PC-9 (cell line): ENCODE measurements at places on chromosomes 6 and 20. TPM values are rescaled to one million over a fixed set of nuclear protein-coding genes. Genes with fewer than 3 reads are reported as not detected.

- peak overlapping the region; percentile 48 for H3K27ac ChIP-seq
- DNase-seq = peak; percentile 18
- H3K4me1 ChIP-seq = peaks cover 31% of the 10 kb centered on the region
- H3K27me3 ChIP-seq = no peaks in the 10 kb centered on the region
- H3K36me3 ChIP-seq = peaks cover 28% of the 10 kb centered on the region
- H3K4me3 ChIP-seq = peak overlapping the region; percentile 81
These were observed 130.8 kb downstream of the OGFRL1 start for GRCh38 chr6:71419217-71420094.

DNA sequence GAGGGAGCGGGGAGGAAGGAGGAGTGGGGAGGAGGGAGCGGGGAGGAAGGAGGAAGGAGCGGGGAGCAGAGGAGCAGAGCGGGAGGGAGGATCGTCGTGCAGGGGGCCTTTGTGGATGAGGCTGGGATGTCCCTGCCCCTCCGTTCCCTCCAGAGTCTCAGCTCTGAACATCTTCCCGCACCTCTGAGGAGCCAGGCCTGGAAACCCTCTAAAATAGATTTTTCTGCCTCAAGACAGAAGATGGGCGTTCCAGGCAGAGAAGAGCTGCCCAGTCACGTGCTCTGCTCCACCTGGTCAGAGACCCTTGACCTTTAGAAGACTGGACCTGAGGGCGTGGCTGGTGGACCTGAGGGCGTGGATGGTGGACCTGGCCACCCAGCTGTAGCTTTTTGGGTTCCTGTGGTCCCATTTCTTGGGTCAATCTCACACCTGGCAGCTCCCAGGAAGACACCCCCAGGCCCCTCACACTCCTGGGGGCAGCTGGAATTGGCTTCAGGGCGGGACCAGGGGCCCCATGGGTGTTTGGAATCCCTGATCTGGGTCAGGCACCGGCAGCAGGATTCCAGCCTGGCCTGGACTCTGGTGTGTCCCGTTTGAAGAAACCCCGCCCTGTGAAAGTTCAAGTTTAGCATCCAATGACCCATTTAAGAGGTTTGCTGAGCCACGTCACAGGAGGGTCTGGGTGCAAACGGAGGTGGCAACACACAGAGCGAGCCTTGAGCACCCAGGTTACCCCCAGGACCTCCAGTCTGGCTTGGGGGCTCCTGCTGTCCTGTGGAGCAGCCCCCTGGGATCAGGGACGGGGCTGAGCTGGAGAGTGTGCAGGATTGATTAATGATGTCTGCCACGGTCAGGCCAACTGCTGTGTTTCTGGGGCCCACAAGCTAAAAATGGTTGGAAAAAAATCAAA, 96.9 kb upstream of the BHLHE23 start:
- H3K27me3 ChIP-seq = peaks cover 69% of the 10 kb centered on the region
- no peak for DNase-seq
- H3K27ac ChIP-seq = no peak overlapping the region
- no peaks in the 10 kb centered on the region for H3K36me3 ChIP-seq
- H3K4me3 ChIP-seq = no peak overlapping the region
- no peaks in the 10 kb centered on the region for H3K4me1 ChIP-seq

DNA sequence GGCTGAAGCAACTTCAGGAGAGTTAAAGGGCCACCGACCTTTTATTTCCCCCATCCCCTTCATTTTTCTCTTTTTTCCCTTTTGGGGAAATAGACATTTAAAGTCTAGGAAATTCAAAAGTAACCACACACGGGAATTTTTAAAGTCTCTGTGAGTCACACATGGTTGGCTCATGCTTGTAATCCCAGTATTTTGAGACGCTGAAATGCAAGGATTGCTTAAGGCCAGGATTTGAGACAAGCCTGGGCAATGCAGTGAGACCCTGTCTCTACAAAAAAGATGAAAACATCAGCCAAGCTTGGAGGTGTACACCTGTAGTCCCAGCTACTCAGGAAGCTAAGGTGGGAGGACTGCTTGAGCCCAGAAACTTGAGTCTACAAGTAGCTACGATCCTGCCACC, 34.2 kb downstream of the KATNA1 start:
- no peak for DNase-seq
- H3K27me3 ChIP-seq = no peaks in the 10 kb centered on the region
- no peak overlapping the region for H3K4me3 ChIP-seq
- no peaks in the 10 kb centered on the region for H3K36me3 ChIP-seq
- no peak overlapping the region for H3K27ac ChIP-seq

GRCh38 chr20:45038745-45039474, 62.0 kb downstream of the KCNS1 start:
- H3K4me1 ChIP-seq = peaks cover 32% of the 10 kb centered on the region
- DNase-seq = no peak
- no peak overlapping the region for H3K4me3 ChIP-seq
- peaks cover 14% of the 10 kb centered on the region; the same call in 1 of the 2 replicates for H3K36me3 ChIP-seq
- H3K27ac ChIP-seq = no peak overlapping the region

DNA sequence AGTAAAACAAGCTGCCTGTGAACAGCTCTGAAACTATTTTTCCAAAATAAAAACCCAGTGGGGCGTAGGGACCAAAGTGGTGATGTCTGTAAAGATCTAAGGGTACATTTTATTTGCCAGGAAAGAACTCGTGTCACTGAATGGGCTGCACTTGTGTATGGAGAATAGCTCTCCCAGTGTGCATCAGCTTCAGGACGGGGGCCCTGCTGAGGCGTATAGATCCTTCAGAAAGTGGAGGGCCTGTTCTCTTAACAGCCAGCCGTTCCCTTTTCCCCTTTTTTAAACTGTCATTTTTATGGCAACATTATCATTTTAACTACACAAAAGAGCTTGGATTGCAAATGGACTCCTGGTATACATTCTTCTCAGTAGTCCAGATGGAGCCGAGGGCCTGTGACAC, 137.3 kb downstream of the TMEM242 start:
- H3K4me1 ChIP-seq = peaks cover 42% of the 10 kb centered on the region
- no peak overlapping the region for H3K4me3 ChIP-seq
- H3K27me3 ChIP-seq = no peaks in the 10 kb centered on the region
- H3K36me3 ChIP-seq = no peaks in the 10 kb centered on the region
- no peak overlapping the region for H3K27ac ChIP-seq

GRCh38 chr6:149389509-149390297, 10.4 kb upstream of the SUMO4 start:
- H3K36me3 ChIP-seq = peaks cover 37% of the 10 kb centered on the region
- H3K4me3 ChIP-seq = no peak overlapping the region
- H3K27ac ChIP-seq = no peak overlapping the region
- no peaks in the 10 kb centered on the region for H3K27me3 ChIP-seq

Gene MYT1
- total RNA-seq = 0.18 TPM in 1 of 2 replicates, not detected in the other

- peaks cover 42% of the 10 kb centered on the region for H3K4me1 ChIP-seq
- H3K27ac ChIP-seq = peak overlapping the region; percentile 96
- no peak overlapping the region for H3K4me3 ChIP-seq
- no peaks in the 10 kb centered on the region for H3K27me3 ChIP-seq
- 0 out of 2 replicates have a peak, but pooled peaks cover 9% of the 10 kb centered on the region for H3K36me3 ChIP-seq
- no peak for DNase-seq
These were observed 613.6 kb downstream of the UTRN start for GRCh38 chr6:144898741-144899140.

Gene SLC2A10
- 28.6 and 33.6 TPM in 2 replicates for total RNA-seq

- 0 out of 2 replicates have a peak, but pooled peaks cover 6% of the 10 kb centered on the region for H3K4me1 ChIP-seq
- no peaks in the 10 kb centered on the region for H3K36me3 ChIP-seq
- H3K27me3 ChIP-seq = no peaks in the 10 kb centered on the region
- no peak overlapping the region for H3K4me3 ChIP-seq
- DNase-seq = no peak
These were observed 4.4 kb downstream of the ANKRD60 start for GRCh38 chr20:58224097-58224496.

Gene NMBR
- total RNA-seq = 0.35 TPM in 1 of 2 replicates, not detected in the other

GRCh38 chr6:149337320-149337719, 19.8 kb downstream of the TAB2 start:
- peaks cover 55% of the 10 kb centered on the region for H3K4me1 ChIP-seq
- H3K27ac ChIP-seq = no peak overlapping the region
- no peaks in the 10 kb centered on the region for H3K27me3 ChIP-seq
- no peak overlapping the region for H3K4me3 ChIP-seq
- no peak for DNase-seq

Gene NHSL1
- total RNA-seq = 17.5 and 17.8 TPM in 2 replicates

- no peak for DNase-seq
- H3K27me3 ChIP-seq = no peaks in the 10 kb centered on the region
- peaks cover 4% of the 10 kb centered on the region; the same call in 1 of the 2 replicates for H3K36me3 ChIP-seq
- no peak overlapping the region for H3K4me3 ChIP-seq
These were observed 6.9 kb downstream of the ZSCAN23 start for GRCh38 chr6:28436404-28436803.

GRCh38 chr6:82113231-82113630, 134.3 kb downstream of the IBTK start:
- no peak for DNase-seq
- no peaks in the 10 kb centered on the region for H3K4me1 ChIP-seq
- no peak overlapping the region for H3K4me3 ChIP-seq
- H3K27me3 ChIP-seq = no peaks in the 10 kb centered on the region
- H3K27ac ChIP-seq = no peak overlapping the region

Gene BTNL2
- total RNA-seq = not detected in 2 replicates

GRCh38 chr20:64133951-64134407, 26.6 kb upstream of the NPBWR2 start:
- H3K36me3 ChIP-seq = no peaks in the 10 kb centered on the region
- no peak overlapping the region for H3K4me3 ChIP-seq
- H3K27me3 ChIP-seq = peaks cover 20% of the 10 kb centered on the region
- no peak overlapping the region for H3K27ac ChIP-seq

Gene OR2J3
- total RNA-seq = not detected in 2 replicates

DNA sequence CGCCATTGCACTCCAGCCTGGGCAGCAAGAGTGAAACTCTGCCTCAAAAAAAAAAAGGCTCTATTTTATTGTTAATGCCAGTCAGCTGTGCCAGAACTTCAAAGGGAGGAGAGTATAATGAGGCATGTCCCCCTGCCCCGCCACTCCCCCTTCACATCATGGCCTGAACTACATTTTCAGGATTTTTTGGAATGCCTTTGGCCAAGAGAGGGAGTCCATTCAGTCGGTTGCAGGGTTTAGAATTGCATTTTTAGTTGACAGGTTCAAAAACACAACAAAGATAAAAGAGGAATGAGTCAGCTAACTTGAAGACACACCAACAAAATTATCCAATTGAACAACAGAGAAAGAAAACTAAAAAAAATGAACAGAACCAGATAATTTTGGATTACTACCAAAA, 59.1 kb downstream of the CEP43 start:
- H3K36me3 ChIP-seq = no peaks in the 10 kb centered on the region
- H3K4me1 ChIP-seq = no peaks in the 10 kb centered on the region
- H3K27me3 ChIP-seq = no peaks in the 10 kb centered on the region

DNA sequence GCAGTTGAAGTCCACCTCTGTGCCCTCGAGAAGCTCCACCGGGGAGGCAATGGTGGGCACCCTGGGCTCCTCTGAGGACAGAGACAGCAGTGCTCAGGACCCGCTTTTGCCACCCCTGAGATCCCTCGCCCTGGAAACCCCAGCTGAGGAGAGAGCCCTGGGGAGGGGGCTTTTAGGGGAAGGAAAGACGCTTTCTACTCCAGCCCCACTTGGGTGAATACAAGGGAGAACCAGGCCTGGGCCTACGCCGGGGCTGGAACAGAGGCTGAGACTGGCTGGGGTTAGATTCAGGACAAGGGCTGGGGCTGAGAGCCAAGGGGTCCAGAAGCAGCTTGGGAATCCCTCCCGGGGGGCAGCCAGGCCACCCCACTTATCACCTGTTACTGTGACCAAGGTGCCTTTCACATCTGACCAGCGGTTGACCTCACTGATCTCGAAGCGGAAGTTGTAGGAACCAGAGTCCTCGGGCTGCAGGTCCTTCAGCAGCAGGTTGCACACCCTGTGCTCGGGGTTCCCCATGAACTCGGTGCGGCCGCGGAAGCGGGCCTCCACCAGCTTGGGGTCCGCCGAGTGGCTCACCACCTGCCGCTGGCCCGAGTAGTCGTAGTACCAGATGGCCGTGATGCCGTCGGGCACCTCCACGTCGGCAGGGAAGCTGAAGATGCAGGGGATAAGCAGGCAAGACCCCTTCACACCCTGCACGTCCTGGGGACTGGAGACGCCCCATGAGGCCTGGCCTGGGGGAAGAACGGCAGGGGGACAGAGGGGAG, 6.2 kb downstream of the SIGLEC1 start:
- no peak for DNase-seq
- H3K4me1 ChIP-seq = no peaks in the 10 kb centered on the region
- no peaks in the 10 kb centered on the region for H3K27me3 ChIP-seq
- no peak overlapping the region for H3K4me3 ChIP-seq

GRCh38 chr20:51335329-51335841, 207.1 kb downstream of the NFATC2 start:
- 0 out of 2 replicates have a peak, but pooled peaks cover 7% of the 10 kb centered on the region for H3K4me1 ChIP-seq
- no peak overlapping the region for H3K4me3 ChIP-seq
- no peaks in the 10 kb centered on the region for H3K27me3 ChIP-seq
- H3K27ac ChIP-seq = no peak overlapping the region
- no peaks in the 10 kb centered on the region for H3K36me3 ChIP-seq

DNA sequence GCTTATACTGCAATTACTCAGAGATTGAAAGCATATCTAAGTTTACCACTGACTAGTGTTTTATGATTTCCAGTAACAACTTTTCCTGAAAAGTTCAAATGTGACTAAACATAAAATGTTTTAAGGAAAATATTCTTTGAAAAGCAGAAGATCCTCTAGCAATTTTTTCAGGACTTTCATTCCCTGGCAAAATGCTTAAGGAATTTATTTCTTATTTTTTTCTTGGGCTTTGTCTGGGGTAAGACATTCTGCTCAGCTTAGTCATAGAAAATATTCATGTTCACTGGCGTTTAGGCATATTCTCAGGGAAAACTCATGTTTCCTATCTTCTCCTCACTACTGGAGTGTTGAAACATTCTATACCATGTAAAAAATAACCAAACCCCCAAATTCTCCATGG, 235.3 kb upstream of the CEP162 start:
- DNase-seq = no peak
- H3K4me1 ChIP-seq = peaks cover 26% of the 10 kb centered on the region
- no peak overlapping the region for H3K27ac ChIP-seq
- no peak overlapping the region for H3K4me3 ChIP-seq
- H3K36me3 ChIP-seq = no peaks in the 10 kb centered on the region

Gene SCGN
- not detected in 2 replicates for total RNA-seq

DNA sequence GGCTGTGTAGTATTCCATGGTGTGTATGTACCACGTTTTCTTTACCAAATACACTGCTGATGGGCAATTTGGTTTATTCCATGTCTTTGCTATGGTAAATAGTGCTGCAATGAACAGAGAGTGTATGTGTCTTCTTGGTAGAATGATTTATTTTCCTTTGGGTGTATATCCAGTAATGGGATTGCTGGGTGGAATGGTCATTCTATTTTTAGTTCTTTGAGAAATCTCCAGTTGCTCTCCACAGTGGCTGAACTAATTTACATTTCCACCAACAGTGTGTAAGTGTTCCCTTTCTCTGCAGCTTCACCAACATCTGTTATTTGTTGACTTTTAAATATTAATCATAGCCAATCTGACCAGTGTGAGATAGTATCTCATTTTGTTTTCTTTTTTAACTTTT, 13.9 kb downstream of the CST9L start:
- no peak for DNase-seq
- H3K4me1 ChIP-seq = no peaks in the 10 kb centered on the region

GRCh38 chr6:33826537-33826936, 22.7 kb upstream of the MLN start:
- H3K4me3 ChIP-seq = no peak overlapping the region
- H3K27ac ChIP-seq = no peak overlapping the region
- H3K27me3 ChIP-seq = no peaks in the 10 kb centered on the region
- peaks cover 15% of the 10 kb centered on the region for H3K4me1 ChIP-seq
- no peak for DNase-seq

Gene THBS2
- total RNA-seq = not detected in 2 replicates

- no peaks in the 10 kb centered on the region for H3K27me3 ChIP-seq
- H3K4me1 ChIP-seq = no peaks in the 10 kb centered on the region
- peak; percentile 45 for DNase-seq
- no peak overlapping the region for H3K4me3 ChIP-seq
- no peak overlapping the region for H3K27ac ChIP-seq
These were observed 169.9 kb upstream of the RNF217 start for GRCh38 chr6:124792386-124792785.
